Activated CD8-positive, alpha-beta memory T cell treated with anti-CD3 and anti-CD28 coated beads, Interleukin-2, amount 10 ng/mL, durations not matched to agents 7 days and 5 days (primary cell): ENCODE measurements at places on chromosomes 2 and 18. TPM values are rescaled to one million over a fixed set of nuclear protein-coding genes. Genes with fewer than 3 reads are reported as not detected.
A peak's percentile ranks its signal among the peaks of the same experiment; 100 is the strongest.

GRCh38 chr2:133489641-133490410 is 78.4 kb downstream of the NCKAP5 start:
- DNase-seq: no peak

GRCh38 chr2:199874209-199874608 is 23.2 kb upstream of the FTCDNL1 start:
- no peak for DNase-seq

GRCh38 chr18:51447351-51448342 is 250.2 kb upstream of the MEX3C start:
- DNase-seq: no peak

DNA sequence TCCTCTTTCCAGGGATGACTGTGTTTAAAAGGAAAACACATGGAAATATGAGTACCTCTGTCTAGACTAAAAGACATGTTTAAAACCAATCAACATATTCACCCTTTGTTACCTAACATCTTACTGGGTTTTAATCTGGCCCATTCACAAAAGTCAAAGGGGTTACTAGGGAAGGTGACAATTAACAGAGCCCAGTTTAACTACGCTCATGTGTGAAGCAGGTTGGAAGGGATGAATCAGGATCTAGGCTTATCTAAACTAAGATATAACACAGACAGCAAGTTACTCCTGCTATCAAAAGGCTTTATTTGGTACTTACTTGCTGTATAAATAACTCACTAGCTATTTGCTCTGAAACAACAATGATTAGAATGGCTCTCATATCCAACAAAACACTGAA is 337.0 kb downstream of the NCKAP5 start:
- no peak for DNase-seq

DNA sequence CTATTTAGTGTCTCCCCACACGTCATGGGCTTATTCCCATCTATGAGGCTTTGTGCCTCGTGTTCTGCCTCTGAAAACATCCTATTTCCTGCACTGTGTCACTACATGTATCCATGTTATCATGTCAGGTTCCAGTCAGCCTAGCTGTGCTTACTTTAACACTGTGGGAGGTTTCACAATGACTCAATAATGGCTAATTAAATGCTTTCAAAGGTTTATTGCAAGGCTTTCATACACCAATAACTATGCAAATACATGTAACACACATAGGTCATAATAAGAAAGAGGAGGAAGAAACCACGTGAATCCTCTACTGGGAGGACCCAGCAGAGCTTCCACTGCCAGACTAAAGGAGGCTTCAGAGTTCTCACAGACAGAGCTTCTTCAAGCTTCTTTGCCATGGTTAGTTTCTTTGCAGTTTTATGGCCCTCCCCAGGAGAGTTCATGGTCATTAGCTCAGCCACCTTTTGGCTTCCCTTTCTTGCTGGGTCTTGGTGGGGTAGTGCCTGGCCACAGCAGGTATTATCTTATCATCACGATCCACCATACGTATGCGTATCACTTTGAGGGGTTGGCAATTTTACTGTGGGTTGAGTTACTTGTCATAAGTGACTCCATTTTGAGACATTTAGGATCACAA is 5.1 kb upstream of the COLEC12 start:
- DNase-seq: no peak

DNA sequence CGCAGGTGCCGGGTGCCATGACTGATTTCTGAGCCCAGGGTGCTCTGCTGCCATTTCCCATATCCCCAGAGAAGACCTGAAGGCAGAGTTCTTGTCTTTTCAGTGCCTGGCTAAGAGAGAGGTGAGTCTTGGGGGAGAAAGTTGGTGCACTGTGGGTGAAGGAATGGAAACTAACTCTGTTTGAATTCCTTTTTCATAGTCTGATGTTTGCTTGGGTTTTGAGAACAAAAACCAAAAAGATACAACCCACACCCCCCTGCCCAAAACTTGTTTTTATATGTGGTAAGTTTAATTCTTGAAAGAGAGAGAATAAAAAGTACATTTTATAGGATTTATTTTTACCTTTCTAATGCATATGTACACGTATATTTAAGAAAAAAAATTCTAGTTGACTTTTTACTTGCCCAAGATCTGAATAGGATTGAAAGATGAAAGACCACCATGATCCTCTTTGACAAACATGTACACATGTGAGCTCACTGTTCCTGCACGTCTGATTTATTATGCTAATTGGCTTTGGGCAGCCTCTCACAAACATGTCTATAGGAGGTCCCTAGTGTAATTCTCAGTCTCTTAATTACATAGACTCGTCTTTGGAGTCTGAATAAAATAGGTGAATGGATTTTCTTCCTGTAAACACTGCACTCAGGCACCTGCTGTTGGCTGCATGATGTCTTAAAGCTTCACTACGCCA is 46.3 kb downstream of the ARL4C start:
- no peak for DNase-seq

DNA sequence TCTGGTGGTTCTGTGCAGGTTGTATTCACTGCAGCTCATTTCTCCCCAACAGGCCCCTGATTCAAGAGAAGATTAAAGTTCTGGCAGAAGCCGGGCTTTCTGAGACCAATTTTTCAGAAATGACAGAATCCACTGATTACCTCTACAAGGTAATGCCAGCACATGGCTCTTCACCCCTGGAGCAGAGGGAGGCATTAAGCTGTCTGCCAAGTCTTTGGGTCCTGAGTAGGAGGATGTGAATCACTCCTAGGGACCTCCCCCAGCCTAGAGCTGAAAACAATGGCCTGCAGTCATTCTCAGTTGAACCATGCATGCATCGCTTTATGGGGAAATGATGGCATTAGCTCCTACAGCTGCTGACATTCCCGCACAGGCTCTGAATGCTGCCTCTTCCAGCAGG is 20.5 kb upstream of the RPL37A start:
- no peak for DNase-seq

DNA sequence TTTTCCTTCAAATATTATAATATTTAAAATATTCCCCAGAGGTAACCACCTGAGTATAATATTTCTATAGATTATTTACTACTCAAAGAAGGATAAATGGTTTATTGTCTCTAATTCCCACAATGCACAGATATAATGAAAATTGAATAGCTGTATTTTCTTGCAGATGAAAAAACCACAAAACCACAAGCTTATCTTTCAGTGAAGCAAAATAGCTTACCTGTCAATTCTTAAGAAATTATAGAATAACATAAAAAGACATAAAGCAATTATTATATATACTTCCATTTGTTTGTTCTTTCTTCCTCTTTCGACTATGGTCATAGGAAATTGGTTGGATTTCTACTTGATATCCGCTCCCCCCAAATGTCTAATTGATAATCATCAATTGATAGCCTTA is 98.8 kb downstream of the BARD1 start:
- DNase-seq: no peak

GRCh38 chr18:58239879-58240278 is 195.9 kb downstream of the NEDD4L start:
- no peak for DNase-seq

- no peak for DNase-seq
These were observed 13.2 kb upstream of the KLHL30 start for GRCh38 chr2:238125127-238125885.

DNA sequence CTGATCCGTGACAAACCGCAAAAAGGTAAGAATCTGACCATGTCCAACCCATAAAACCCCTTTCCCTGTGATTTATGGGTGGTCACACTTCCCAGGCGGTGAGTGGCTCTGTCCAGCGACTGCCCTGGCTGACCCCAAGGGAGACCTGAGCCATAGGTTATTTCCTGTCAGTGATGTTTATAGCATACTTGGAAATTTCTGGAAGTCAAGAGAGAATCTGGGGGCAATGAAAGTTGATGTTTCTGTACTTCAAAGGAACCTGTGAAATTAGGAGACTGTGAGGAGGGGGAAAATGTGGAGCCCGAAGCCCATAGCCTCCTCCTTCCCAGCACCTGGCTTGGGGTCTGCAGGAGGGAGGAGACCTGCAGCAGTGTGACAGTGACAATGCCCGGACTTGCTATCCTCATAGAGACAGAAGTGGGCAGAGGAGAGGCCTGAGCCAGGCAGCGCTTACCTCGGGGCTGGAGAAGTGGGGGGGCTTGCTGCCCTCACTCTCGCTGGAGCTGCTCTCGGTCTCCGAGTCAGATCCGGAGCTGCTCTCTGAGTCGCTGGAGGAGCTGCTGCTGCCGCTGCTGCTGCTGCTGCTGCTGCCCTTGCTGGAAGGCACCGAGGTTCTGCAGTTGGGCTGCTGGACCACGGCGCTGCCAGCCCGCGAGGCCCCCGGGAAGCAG is 111.3 kb upstream of the REV1 start:
- no peak for DNase-seq

DNA sequence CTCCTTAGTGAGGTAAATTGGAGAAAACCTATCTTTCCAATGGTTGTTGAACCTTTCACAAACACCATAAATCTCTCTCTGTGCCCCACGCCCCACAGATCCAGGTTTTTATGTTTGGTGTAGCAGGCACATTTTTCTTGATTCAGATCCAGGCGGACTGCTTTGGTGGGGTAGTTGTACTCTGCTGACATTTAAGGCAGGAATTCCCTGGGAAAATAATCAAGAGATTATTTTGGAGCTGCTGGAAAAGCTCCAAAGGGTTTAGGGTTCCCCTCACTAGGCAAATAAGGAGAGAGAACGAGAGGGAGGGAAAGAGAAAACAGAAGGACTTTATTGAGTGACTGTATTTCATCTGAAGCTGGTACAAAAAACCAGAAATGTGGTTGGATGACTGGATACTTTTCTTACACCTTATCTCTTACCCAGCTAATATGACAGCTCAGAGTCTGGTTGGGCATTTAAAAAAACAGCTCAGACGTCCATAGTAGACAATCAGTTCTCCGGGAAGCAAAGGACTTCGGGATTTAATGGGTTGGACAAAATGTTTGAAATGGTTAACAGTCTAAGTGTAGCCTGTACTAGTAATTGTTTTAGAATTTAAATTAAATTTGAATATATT is 3.6 kb upstream of the AQP4 start:
- no peak for DNase-seq

- no peak for DNase-seq
These were observed 179.4 kb upstream of the FN1 start for GRCh38 chr2:215615067-215615802.

- no peak for DNase-seq
These were observed 460.7 kb downstream of the MTX2 start for GRCh38 chr2:176729706-176730569.

DNA sequence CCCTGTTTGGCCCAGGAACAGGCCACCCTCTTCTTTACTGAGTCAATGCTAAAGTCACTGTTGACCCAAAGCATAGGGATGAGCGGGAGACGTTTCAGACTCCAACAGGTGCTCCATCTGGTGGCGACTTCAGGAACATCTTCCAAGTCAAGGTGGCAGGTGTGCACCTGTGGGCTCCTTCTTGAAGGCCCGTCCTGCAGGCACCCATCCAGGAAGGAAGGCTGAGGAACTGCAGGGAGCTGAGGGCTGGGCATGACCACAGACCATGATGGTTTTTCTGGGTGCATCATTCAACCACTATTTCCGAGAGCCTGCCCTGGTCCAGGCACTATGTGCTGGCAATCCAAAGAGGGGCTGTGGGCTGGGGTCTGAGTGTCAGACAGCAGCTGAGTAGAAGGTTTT is 142.8 kb downstream of the NDUFA10 start:
- peak; percentile 68 for DNase-seq

- no peak for DNase-seq
These were observed 16.5 kb upstream of the CNDP2 start for GRCh38 chr18:74479486-74480148.

- DNase-seq: no peak
These were observed 288.7 kb downstream of the LPIN1 start for GRCh38 chr2:12035029-12035720.

- DNase-seq: no peak
These were observed 435 bp downstream of the ADCY3 start for GRCh38 chr2:24919506-24920097.

DNA sequence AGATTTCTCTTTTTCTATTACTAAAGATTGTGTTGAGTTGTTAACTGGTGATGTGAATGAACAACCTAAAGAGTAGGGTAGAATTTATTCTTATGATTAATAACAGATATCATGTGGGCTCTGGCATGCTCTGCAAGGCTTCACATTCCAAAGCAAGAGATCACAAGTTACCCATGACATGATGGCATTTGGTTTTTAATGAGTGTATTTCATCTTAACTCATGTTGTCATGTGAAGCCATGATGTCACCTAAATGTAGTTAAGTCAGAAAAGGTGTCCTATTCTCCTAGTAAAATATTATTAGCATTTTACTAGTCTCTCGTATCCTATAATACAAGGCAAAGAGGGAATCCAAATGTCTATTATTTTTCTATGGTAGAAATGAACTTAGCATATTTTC is 678.0 kb downstream of the ARHGAP15 start:
- no peak for DNase-seq

GRCh38 chr2:48411046-48411445 is 118.9 kb upstream of the STON1 start:
- DNase-seq: no peak

GRCh38 chr18:10046178-10046807 is 132.5 kb downstream of the VAPA start:
- no peak for DNase-seq

- no peak for DNase-seq
These were observed 1.5 kb downstream of the FAM228A start for GRCh38 chr2:24176326-24176725.

Gene ZC3H6
- total RNA-seq: 6.9 TPM

Gene KCNG2
- total RNA-seq: not detected

Gene CREG2
- total RNA-seq: not detected

Gene ABCG8
- total RNA-seq: not detected

Gene NEURL3
- 0.52 TPM for total RNA-seq

Gene METTL5
- total RNA-seq: 62.7 TPM

Gene KIF5C
- total RNA-seq: 16.2 TPM

Gene COBLL1
- total RNA-seq: not detected

Gene ZNF513
- total RNA-seq: 12.7 TPM

Gene RMDN2
- total RNA-seq: 1.5 TPM

Gene PJVK
- total RNA-seq: 1.8 TPM

Gene CCBE1
- 0.12 TPM for total RNA-seq

Gene TXNDC2
- total RNA-seq: not detected
